ENCODE measurements at places on chromosomes 11 and 22.

DNA sequence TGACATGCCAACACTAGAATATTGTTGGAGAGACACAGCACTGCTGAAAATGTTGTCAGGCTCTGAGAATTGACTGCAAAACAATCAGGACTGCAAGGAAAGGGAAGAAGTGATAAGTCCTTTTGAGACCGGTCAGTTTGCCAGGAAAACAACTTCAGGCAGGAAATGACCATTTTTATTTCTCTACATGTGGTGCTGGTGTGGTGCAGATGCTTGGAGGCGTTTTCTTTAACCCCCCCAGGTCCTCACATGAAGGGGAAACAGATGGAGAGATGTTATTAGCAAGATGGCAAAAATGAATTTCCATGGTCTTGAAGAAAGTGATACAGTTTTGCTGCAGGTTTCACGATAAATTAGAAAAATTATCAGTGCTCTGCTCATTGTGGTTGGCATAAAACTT, 5.7 kb downstream of the AP2A2 start:
- no peak for DNase-seq

GRCh38 chr11:32244453-32244852, 153.6 kb downstream of the RCN1 start:
- no peak for DNase-seq

DNA sequence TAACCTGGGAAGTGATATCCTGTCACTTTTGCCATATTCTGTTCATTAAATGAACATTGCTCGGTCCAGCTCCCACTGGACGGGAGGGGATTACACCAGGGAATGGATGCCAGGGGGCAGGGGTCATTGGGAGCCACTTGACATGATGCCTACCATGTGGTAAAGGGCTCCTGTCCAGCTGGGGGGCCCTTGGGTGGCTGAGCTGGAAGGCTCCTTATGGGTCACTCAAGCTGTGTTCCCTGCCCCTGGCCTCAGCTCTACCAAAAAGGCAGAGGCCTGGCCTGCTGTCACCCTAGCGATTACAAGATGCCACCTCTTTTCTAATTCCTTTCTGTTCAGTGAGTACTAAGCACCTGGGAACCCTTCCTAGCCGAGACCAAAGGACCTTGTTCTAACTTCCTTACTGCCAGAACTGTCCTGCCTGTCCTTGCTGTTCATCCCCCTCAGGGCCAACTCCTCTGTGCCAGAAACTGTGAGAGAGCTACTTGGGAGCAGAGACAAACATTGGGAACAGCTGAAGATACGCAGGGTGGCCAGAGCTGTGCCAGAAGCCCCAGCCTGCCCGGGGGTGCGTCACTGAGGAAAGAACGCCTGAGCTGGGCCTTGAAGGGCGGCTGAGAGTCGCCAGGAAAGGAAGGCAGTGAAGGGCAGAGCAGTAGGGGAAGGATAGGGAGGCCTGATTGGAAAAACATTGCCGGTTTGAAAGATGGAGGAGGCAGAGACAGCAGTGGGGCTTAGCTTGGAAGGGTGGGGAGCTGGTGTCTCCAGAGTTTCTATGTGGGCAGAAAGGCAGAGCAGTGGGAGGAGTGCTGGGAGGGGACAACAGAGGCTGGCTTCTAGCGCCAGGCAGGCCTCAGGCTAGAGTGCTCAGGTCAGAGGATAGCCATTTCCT, 12.7 kb upstream of the UVRAG start:
- no peak for DNase-seq

DNA sequence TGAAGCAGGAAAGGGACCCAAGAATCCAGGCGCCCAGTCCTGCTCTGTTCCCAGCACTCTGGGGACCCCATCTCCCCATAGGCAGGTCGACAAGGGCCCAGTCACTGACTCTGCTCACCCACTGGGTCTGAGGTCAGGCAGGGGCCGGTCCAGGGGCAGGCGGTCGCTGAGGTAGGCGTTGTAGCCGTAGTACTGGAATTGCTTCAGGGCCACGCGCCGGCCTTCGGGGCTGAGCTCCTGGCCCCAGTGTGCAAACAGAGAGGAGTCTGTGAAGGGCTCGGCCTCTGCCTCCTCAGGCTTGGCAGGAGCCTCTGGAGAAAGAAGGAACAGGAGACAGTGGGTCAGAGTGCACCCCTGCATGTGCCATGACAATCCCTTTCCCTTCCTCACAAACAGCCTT, 95.6 kb upstream of the CSNK2A3 start:
- no peak for DNase-seq

- DNase-seq: no peak
These were observed 49.9 kb downstream of the GALNT18 start for GRCh38 chr11:11571893-11572292.

- no peak for DNase-seq
These were observed 24.6 kb upstream of the COMT start for GRCh38 chr22:19916941-19917340.

DNA sequence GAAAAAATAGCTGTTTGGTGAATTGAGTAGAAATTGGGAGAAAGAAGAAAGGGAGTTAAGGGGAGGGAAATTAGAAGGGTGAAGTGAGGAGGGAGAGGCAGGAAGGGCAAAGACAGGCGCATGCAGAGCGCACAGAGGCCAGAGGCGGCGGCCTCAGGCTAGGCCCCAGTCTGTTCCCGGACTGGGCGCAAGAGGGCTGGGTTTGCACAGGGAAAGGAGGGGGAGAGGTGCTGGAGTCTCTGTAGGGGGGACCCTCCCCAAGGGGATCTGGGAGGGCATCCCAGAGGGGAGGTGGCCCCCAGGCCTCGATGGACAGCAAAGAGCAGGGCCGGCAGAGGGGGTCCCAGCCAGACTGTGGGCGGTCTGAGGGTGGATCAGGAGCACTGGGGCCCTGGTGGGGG, 1.3 kb upstream of the FLRT1 start:
- no peak for DNase-seq

GRCh38 chr11:119196833-119197483, 9.2 kb upstream of the CBL start:
- peak; percentile 72 for DNase-seq

- DNase-seq: no peak
These were observed 63.8 kb downstream of the KIF18A start for GRCh38 chr11:28043930-28044709.

GRCh38 chr11:101583251-101584128, at the start of gene TRPC6:
TSS of gene TRPC6 (minus strand) at chr11:101584007. CDS start at chr11:101583503, 504 bp downstream.
- peak; percentile 25 for DNase-seq

GRCh38 chr22:24752088-24752623, 22.4 kb downstream of the PIWIL3 start:
- DNase-seq: no peak

- no peak for DNase-seq
These were observed 22.9 kb upstream of the CHRM4 start for GRCh38 chr11:46414466-46414796.

- peak; percentile 46 for DNase-seq
These were observed 42.1 kb upstream of the KLHL35 start for GRCh38 chr11:75474878-75475766.

DNA sequence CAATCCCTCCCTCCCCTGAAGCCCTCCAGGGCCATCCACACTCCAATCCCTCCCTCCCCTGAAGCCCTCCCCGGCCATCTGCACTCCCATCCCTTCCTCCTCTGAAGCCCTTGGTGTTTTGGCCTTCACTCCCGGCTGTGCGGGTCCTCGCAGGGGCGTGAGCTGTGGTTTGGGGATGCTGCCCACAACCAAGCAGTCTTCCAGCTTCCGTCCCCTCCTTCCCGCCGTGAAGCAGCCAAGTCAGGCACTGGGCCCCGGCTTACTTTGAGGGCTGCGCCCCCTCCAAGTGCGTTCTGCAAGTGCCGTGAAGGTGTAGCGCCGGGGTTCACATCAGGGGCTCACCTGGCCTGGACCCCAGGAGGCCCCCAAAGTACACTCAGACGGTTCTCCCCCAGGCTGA, 335.9 kb downstream of the BRD1 start:
- DNase-seq: no peak

- DNase-seq: peak; percentile 20
These were observed 83.9 kb upstream of the EED start for GRCh38 chr11:86160541-86161149.

DNA sequence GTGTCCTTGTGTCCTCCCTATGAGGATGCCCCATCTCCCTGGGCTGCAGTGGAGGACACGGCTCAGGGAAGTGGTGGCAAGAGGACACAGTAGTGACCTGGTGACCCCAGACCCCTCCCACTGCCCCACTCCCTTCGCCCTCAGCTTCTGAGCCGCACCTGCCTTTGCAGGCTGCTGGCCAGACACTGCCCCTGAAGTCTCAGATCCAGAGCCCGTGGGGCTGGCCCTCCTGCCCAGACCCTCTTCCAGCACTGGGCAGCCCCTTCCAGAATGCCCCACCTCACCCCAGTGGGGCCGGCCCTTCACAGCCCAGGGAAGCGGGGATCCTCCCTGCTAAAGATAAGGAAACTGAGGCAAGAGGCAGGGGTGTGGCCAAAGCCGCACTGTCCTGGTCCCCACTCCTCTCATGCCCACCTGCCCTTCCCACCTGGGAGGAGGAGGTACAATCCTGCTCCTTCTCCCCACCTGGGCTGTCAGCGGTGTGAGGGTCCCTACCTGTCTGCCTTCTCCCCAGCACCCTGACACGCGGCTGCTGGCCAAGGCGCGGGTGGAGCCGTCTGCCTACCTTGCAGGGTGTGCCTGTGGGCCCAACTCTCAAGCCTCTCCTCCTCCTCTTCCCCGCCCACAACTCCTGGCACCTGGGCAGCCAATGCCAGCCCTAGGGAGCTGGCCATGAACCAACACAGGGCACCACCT, 17.3 kb downstream of the TRPM5 start:
- DNase-seq: no peak

GRCh38 chr22:44660051-44660830, 41.8 kb upstream of the PRR5 start:
- DNase-seq: no peak

DNA sequence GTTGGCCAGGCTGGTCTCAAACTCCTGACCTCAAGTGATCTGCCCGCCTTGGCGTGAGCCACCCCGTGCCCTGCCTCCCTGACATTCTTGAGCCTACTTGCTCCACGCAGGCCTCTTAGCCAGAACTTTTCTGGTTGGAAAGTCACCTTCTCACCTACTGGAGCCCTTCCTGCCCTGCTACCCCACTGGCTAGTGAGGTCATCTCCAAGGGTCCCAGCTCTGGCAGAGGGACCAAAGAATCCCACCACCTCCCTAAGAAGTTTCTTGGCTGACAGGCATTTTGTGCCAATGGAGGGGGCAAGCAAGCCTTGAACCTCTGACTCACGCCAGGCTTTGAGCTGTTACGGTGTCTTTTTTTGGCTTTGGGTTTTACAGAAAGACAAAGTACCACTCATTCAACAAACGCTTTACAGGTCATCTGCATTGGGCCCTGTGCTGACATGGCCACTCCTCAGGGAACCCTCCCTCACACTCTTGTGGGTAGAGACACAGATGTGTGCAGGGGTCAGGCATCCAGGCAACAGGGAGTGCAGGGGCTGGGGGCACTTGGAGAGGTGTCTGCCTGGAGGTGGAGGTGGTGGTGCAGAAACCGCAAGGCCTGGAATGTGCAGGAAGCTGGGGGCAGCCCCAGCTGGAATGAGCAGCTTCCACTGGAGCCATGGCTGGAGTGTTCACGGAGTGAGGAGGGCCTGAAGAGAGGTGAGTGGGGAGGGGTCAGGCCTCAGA, 27.1 kb upstream of the WNT11 start:
- no peak for DNase-seq

DNA sequence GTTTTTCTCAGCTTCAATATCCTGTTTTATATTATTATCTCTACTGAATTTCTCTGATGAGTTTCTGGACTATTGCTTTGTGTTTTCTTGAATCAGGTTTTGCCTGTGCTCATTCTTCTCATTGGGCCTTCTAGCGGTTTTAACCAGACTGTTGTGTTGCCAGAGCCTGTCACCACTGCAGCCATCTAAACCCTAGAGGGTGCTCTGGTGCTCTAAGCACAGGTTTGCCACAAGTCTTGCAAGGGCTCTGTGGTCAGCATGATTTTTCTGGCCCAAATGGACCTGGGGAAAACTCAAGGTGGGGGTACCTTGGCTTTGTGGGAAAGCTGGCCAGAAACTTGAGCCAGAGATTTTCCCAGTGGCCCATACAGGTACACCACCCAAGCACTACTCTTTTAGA, 52.4 kb upstream of the TYR start:
- no peak for DNase-seq

GRCh38 chr11:65506772-65507505, 8.1 kb downstream of the MALAT1 start:
- DNase-seq: peak; percentile 87

DNA sequence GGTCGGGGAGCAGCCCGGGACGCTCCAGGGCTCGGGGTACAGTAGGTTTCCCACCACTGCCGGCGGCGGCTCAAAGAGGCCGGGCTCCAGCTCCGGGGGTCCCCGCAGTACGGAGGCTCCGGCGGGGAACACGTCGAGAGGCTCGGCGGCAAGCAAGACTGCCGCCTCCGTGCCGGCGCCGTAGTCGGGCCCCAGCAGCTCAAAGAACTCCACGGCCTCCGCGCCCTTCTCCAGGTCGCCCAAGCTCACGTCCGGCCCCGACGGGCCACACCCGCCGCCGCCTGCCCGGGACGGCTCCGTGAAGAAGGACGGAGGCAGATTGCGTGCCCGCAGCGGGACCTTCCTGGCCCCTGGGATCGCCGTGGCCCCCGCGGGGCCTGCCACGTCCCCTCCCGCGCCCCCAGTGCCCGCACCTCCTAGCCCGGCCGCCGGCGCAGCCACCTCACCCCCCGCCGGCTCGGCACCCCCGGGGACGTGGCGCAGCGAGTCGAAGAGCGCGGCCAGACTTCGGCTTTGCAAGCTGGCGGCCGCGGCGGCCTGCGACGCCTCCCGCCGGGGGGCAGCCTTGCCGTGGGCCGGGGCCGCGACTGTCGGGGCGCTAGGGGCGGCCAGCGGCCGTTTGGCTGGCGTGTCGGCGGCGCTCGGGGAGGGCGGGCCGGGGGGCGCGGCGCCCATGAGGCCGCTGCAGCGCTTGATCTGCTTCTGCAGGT, 775 bp downstream of the FAM181B start:
- no peak for DNase-seq

- DNase-seq: no peak
These were observed 55.1 kb downstream of the CEP164 start for GRCh38 chr11:117382746-117383145.

- no peak for DNase-seq
These were observed 5.7 kb downstream of the CLTCL1 start for GRCh38 chr22:19285831-19286230.

- DNase-seq: no peak
These were observed 44.8 kb downstream of the TECTA start for GRCh38 chr11:121145826-121146225.

GRCh38 chr11:19849107-19849789, 136.6 kb downstream of the NAV2 start:
- DNase-seq: no peak

- no peak for DNase-seq
These were observed 4.7 kb upstream of the NEAT1 start for GRCh38 chr11:65417702-65418430.

GRCh38 chr11:60863550-60864521, 3.5 kb upstream of the ZP1 start:
- DNase-seq: no peak

- DNase-seq: no peak
These were observed 1.3 kb downstream of the GNG3 start for GRCh38 chr11:62708793-62709192.

- DNase-seq: no peak
These were observed 5.1 kb upstream of the PHLDB1 start for GRCh38 chr11:118602331-118602730.

- DNase-seq: no peak
These were observed 222.2 kb upstream of the TENM4 start for GRCh38 chr11:79663017-79663416.

GRCh38 chr11:18721561-18722292, 4.3 kb downstream of the IGSF22 start:
- peak; percentile 46 for DNase-seq

- no peak for DNase-seq
These were observed 14.2 kb upstream of the ISX start for GRCh38 chr22:35051791-35052190.

GRCh38 chr22:50481045-50481439, 301 bp upstream of the ADM2 start:
- DNase-seq: no peak

GRCh38 chr11:112993808-112994207, 32.6 kb downstream of the NCAM1 start:
- DNase-seq: no peak
